ENCODE measurements at places on chromosomes 11 and 22.
A peak's percentile ranks its signal among the peaks of the same experiment; 100 is the strongest.

- DNase-seq, result peak; percentile 61
These were observed 66.7 kb upstream of the CAPRIN1 start for GRCh38 chr11:33984682-33985389.

DNA sequence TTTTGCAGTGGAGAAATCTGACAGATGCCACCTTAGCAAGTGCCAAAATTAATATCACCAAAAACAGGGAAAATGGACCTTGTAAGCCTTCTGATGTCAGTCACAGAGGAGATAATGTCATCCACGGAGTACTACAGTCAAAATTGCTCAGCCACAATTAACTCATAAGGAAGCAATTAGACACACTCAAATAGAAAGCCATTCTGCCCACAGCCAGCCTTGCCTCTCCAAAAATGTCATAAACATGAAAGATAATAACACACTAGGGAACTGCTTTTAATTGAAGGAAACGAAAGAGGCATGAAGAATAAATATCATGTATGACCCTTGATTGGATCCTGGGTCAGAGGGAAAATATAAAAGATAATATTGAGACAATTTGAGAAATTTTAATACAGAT is 505.6 kb upstream of the API5 start:
- DNase-seq, result no peak

- no peak for DNase-seq
These were observed 1.7 kb upstream of the TMEM135 start for GRCh38 chr11:87035976-87036583.

- no peak for DNase-seq
These were observed 87.8 kb upstream of the SHANK2 start for GRCh38 chr11:71340086-71340606.

- no peak for DNase-seq
These were observed 321.0 kb downstream of the NTM start for GRCh38 chr11:131691181-131692041.

DNA sequence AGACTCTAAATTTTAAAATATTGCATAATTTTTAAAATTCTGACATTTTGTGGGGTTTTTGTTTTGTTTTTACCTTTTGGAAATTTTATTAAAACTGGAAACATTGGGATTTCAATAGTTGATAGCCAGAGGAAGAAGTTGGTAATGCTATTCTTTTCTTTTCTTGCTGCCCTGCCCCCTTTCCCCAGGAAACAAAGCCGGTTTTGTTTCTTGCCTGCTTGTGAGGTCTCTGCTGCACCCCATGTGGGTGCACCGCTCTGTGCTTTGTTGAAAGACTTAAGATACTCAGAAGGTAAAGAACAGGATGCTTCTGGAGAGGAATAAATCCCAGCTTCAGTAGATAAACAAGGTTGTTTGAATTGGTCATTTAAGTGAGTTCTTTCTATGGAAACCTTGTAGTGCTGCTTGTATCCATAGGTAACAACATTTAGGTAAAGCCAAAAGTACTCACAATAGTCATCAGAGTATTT is 87.5 kb downstream of the YAP1 start:
- no peak for DNase-seq

GRCh38 chr11:29255401-29255800 is 761.4 kb downstream of the KCNA4 start:
- DNase-seq, result no peak

GRCh38 chr11:58028687-58029411 is 1.9 kb upstream of the OR6Q1 start:
- DNase-seq, result peak; percentile 34

DNA sequence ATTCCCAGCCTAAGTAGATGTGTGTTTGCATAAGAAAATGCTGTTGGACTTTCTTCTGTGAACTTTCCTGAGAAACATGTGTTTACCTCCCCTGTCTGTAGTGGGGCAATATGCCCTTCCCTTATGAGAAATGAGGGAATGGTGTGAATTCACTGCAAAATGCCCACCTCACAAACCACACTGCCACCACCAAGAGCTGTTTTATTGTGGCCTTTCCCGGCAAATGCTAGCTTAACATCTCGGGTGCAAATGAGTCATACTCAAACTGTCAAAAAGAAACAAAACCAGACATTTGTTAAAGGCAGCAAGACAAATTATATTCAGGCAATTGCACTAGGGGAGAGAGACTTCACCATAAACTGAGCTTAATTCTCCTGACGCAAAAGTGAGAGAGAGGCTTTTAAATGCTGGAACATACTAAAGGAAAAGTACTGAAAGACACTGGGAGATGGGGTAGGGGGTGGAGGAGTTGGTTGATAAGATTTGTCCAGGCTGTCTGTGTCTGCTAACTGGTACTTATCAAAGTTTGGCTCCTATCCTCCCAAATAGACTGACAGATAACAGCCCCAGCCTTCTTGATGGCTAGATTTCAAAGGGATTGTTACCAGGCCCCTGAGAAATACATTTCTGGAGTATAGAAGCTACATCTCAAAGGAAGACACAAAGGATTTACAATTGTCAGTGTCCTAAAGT is 70.9 kb upstream of the OR5AK2 start:
- no peak for DNase-seq

All from Kasumi-1 (cell line).